ENCODE measurements at places on chromosomes 5 and 9. TPM values are rescaled to one million over a fixed set of nuclear protein-coding genes. Genes with fewer than 3 reads are reported as not detected.

DNA sequence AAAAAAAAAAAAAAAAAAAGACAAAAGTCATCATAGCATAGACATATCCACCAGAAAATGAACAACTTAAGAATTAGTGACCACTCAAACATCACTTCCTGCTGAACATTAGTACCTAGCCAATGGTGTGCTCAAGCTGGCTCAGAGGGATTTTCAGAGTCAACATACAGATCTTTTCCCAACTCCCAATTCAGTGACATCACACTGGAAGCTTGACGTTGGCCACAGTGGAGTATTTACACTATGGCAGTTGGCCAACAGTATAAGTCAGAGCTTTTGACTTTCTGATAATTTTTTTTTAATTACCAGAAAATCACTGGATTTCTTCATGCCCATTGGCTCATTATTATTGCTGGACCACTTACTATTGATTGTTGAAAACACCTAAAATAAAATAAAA lies 383.5 kb downstream of the ARHGEF28 start:
- H3K27me3 ChIP-seq, result no peaks in the 10 kb centered on the region
- no peak for DNase-seq
- H3K27ac ChIP-seq, result no peak overlapping the region
- no peak overlapping the region for H3K4me3 ChIP-seq

- H3K27ac ChIP-seq, result peak overlapping the region; percentile 89
- peaks cover 30% of the 10 kb centered on the region for H3K4me1 ChIP-seq
Observed at GRCh38 chr5:177306674-177307543, 3.3 kb downstream of the PRELID1 start.

The TMEM215 gene
- not detected for total RNA-seq

The SH3GLB2 gene
- 64.7 TPM for total RNA-seq

The FOXD4L3 gene
- total RNA-seq, result not detected

DNA sequence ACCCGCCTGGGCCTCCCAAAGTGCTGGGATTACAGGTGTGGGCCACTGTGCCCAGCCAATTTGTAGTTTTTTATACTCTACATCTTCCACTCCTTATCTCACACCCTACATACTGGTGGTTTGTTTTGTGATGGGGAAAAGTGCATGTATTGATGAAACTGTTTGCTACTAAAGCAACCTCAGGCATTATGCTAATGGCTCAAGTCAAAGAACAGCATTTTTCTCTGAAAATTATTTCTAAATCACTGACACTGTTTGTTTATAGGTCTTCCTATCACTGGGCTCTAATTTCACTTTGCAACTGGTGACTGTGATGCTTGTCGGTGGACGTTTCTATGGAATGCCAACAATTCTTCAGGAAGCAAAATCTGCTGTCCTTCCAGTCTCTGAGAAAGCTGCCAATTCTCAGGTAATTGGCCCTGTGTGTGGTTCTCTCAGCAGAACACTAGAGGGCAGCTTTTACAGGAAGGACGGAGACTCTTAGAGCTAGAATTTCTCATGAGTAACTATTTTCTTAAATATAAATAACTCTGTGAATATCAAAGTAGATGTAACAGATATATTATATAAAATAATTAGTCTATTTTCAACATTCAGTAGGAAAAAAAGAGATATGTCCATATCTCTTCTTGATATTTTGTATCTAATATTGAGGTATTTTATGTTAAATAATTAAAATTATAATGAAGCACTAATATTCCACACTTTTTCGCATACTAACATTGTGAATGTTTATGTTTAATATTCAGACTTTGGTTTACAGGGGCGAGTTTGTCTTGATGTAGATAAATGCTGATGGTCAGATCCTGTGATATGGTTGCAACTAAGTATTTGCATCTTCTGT lies 244.1 kb downstream of the ADGRV1 start:
- no peaks in the 10 kb centered on the region for H3K4me1 ChIP-seq
- H3K4me3 ChIP-seq, result no peak overlapping the region
- H3K27ac ChIP-seq, result no peak overlapping the region
- H3K27me3 ChIP-seq, result no peaks in the 10 kb centered on the region
- H3K36me3 ChIP-seq, result no peaks in the 10 kb centered on the region
- DNase-seq, result no peak

The LEAP2 gene
- 1.2 TPM for total RNA-seq

GRCh38 chr9:89822996-89823395 lies 218.2 kb downstream of the GADD45G start:
- H3K4me3 ChIP-seq, result no peak overlapping the region
- no peaks in the 10 kb centered on the region for H3K36me3 ChIP-seq
- H3K27me3 ChIP-seq, result no peaks in the 10 kb centered on the region
- no peak for DNase-seq

GRCh38 chr9:116654059-116654355 lies 33.1 kb upstream of the TRIM32 start:
- DNase-seq, result no peak
- H3K36me3 ChIP-seq, result no peaks in the 10 kb centered on the region
- no peak overlapping the region for H3K4me3 ChIP-seq
- H3K27me3 ChIP-seq, result no peaks in the 10 kb centered on the region

GRCh38 chr9:135330307-135330631 lies 149.3 kb upstream of the PPP1R26 start:
- H3K27me3 ChIP-seq, result peaks cover 3% of the 10 kb centered on the region
- no peak overlapping the region for H3K27ac ChIP-seq
- no peak for DNase-seq
- no peaks in the 10 kb centered on the region for H3K4me1 ChIP-seq
- no peaks in the 10 kb centered on the region for H3K36me3 ChIP-seq
- no peak overlapping the region for H3K4me3 ChIP-seq

GRCh38 chr9:18215626-18216025 lies 258.3 kb upstream of the ADAMTSL1 start:
- H3K4me1 ChIP-seq, result no peaks in the 10 kb centered on the region
- H3K4me3 ChIP-seq, result no peak overlapping the region
- H3K27me3 ChIP-seq, result no peaks in the 10 kb centered on the region
- H3K27ac ChIP-seq, result no peak overlapping the region
- H3K36me3 ChIP-seq, result no peaks in the 10 kb centered on the region
- no peak for DNase-seq

The PTGDS gene
- 133 TPM for total RNA-seq

DNA sequence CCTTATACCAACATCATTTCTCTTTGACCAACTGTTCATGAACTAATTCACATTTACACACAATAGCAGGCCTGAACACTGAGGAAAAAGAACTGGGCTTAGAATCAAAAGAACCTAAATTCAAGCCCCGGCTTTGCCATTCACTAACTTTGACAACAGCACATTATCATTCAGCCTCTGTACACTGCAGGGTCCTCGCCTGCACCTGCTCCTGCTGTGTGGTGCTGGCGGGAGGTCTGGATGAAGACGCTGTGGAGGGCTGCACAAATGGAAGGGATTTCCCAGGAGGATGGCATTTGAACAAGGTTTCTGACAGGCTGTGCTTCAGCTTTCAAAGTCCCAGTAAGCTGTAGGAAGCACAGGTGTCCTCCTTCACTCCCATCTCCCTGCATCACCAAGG lies 151.2 kb downstream of the ZDHHC21 start:
- no peaks in the 10 kb centered on the region for H3K4me1 ChIP-seq
- H3K27ac ChIP-seq, result no peak overlapping the region
- H3K36me3 ChIP-seq, result no peaks in the 10 kb centered on the region
- no peak overlapping the region for H3K4me3 ChIP-seq
- no peak for DNase-seq

GRCh38 chr5:117463881-117464570 lies 889.4 kb upstream of the SEMA6A start:
- H3K27me3 ChIP-seq, result no peaks in the 10 kb centered on the region
- no peak overlapping the region for H3K27ac ChIP-seq
- no peak for DNase-seq
- H3K36me3 ChIP-seq, result no peaks in the 10 kb centered on the region

DNA sequence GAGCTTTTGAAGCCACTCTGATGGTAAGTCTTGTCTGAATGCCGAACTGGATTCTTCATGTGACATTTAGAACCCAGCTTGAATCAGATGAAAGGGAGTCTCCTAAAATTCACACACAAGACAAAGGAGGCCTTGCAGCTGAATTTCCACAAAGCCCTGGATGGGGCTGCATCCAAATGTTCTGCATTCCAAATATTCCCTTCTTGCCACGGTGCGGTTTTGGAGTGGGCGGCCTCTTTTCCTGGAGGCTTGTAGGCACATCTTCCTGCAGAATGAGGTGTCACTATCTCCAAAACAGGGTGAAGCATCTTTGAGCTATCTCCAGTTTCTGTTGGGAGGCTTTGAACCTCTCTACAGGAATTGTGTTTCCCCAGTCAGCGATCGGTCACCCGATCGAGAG lies 342.7 kb downstream of the ARHGEF28 start:
- DNase-seq, result no peak
- H3K27ac ChIP-seq, result no peak overlapping the region
- H3K36me3 ChIP-seq, result no peaks in the 10 kb centered on the region
- H3K4me3 ChIP-seq, result no peak overlapping the region
- no peaks in the 10 kb centered on the region for H3K27me3 ChIP-seq

GRCh38 chr9:76916231-76916630 lies 10.3 kb upstream of the PRUNE2 start:
- DNase-seq, result no peak
- H3K4me3 ChIP-seq, result no peak overlapping the region
- H3K4me1 ChIP-seq, result no peaks in the 10 kb centered on the region
- no peak overlapping the region for H3K27ac ChIP-seq
- peaks cover 17% of the 10 kb centered on the region for H3K27me3 ChIP-seq
- H3K36me3 ChIP-seq, result no peaks in the 10 kb centered on the region

DNA sequence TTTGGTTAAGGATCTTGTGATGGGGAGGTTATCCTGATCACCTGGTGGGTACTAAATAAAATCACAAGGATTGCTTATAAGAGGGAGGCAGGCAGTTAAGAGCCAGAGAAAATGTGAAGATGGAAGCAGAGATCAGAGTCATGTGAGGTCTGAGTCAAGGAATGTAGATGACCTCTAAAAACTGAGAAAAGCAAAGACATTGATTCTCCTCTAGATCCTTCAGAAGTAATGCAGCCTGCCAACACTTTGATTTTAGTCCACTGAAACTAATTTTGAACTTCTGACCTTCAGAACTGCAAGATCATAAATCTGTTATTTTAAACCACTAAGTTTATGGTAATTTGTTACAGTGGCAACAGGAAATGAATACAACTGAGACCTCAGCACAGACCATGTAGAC lies 499.0 kb downstream of the GADD45G start:
- no peaks in the 10 kb centered on the region for H3K27me3 ChIP-seq
- H3K27ac ChIP-seq, result no peak overlapping the region
- DNase-seq, result no peak
- H3K36me3 ChIP-seq, result no peaks in the 10 kb centered on the region
- H3K4me1 ChIP-seq, result peaks cover 10% of the 10 kb centered on the region

The GPR151 gene
- total RNA-seq, result not detected

The KIF4B gene
- total RNA-seq, result not detected

- H3K27ac ChIP-seq, result no peak overlapping the region
- peaks cover 18% of the 10 kb centered on the region for H3K27me3 ChIP-seq
- H3K36me3 ChIP-seq, result no peaks in the 10 kb centered on the region
- no peak overlapping the region for H3K4me3 ChIP-seq
- peak; percentile 31 for DNase-seq
Observed at GRCh38 chr9:87836951-87837705, 45.5 kb upstream of the SPATA31E1 start.

DNA sequence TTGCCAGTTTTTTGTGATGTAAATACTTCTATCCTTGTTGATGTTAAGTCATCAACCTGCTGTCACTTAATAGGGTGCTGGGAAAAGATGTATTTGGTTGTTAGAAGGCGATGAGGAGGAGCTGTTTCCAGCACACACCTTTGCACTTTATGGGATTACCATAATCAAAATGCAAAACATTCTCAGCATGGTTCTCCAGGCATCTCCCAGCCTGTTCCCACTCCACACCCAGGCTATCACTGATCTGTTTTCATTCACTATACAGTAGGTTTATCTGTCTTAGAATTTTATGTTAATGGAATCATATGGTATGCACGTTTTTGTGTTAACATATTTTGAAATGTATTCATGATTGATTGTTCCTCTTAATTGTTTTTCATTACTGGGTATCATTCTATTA lies 35.9 kb downstream of the PCSK5 start:
- H3K27me3 ChIP-seq, result no peaks in the 10 kb centered on the region
- no peak overlapping the region for H3K4me3 ChIP-seq
- DNase-seq, result no peak
- H3K36me3 ChIP-seq, result no peaks in the 10 kb centered on the region
- H3K4me1 ChIP-seq, result no peaks in the 10 kb centered on the region
- H3K27ac ChIP-seq, result no peak overlapping the region
